NCI-H226 (cell line): ENCODE measurements at places on chromosomes 1 and 21.

- DNase-seq: no peak
These were observed 412.3 kb upstream of the ESRRG start for GRCh38 chr1:217135569-217135915.

GRCh38 chr1:212819726-212820125 is 27.7 kb downstream of the SPATA45 start:
- DNase-seq: no peak

GRCh38 chr1:32881871-32882850 is 4.1 kb upstream of the HPCA start:
- no peak for DNase-seq

- peak; percentile 32 for DNase-seq
These were observed 2.0 kb upstream of the OR2AK2 start for GRCh38 chr1:247962911-247963588.

DNA sequence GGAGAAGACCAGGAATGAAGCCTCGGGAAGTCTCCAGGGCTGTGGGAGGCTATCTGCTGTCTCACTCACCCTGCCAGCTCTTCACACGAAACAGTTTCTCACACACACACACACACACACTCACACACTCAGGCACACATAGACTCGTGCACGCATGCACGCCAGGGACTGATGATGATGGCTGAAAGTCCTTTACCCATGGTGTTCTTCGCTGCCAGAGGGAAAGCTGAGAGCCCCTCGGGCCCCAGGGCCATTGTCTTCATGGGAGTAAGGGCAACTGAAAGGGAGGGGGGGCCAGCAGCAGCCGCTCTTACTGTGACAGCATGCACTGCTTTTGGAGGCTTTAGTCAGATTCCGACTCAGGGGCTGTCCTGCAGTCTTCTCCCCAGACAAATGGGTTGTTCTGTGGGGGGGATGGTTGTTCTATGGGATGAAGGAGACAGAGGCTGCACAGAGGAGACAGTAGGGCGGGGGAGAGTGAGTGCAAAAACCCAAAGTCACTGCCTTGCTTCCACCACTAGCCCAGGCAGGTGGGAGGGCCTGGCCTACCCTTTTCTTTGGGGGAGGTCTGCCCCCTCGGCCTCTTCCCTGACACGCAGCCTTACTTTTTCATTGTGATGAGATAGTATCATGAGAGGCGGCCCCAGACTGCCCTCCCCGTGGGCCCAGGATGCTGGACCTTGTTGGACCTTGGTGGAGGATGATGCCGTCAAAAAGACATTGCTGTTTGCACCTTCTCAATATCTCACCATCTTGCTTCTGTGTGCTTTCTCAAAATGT is 29.0 kb downstream of the STUM start:
- no peak for DNase-seq

DNA sequence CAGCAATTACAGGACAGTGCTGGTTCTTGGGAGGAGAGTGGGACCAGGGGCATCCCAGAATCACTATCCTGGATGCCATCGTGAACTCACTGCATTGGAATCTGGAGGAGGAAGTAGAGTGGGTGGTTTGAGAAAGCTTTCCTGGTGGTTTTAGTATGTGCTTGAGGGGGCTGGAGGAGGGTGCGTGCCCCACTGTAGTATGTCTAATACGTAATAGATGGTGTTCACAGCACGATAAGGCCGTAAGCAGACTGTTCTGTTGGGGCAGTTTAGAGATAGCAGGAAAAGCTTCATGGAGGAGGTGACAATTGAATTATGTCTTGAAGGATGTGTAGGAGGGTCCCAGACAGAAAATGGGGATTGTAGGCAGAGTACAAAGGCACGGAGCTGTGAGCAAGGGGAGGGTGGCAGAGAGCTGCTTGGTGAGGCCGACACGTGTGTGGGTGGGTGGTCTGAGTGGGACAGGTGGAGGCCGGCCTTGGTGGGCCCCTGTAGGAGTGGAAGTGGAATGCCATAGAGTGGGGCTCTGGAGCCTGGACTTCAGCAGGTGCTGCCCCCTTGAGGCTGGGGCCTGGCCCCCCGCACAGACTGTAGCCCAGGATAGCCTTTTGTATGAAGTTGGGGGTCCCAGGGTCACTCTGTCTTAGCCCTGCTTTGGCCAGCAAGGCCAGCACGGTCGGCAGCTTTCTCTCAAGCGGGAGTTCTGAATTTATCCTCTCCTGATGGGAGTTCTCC is 37.0 kb downstream of the IL6R start:
- DNase-seq: peak; percentile 91

GRCh38 chr21:39397646-39398385 is 47.8 kb downstream of the LCA5L start:
- DNase-seq: no peak

DNA sequence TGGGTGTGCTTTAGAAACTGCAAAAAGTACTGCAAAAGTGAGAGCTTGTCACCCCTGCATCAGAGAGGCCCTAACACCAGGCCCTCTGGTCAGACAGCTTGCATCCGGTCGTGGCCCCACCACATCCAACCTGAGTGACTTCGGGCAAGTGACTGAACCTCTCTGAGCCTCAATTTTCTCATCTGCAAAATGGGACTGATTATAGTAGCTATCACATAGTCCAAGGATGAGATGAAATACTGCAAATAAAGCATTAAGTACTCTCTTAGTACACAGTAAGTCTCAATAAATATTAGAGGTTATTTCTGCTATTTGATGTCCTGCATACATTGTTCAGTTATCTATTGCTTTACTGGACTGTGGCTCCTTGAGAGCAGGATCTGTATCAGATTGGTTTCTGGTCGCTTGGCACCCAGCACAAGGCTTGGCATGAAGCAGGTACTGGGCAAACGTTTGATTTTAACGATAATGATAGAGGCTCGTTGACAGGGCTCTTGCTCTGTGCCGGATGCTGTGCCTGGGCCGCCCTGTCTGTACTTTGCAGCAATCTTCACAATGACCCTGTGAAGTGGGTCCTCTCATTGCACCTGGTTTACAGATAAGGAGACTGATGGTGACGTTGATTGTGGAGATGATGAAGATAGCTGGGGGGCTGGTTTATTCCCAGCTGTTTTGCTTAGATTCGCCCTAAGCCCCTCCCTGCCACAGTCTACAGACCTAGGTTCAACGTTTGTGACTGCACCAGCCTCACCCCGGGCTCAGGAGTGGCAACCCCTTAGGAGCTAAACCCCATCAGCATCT is 43.6 kb downstream of the RAP1GAP start:
- no peak for DNase-seq

DNA sequence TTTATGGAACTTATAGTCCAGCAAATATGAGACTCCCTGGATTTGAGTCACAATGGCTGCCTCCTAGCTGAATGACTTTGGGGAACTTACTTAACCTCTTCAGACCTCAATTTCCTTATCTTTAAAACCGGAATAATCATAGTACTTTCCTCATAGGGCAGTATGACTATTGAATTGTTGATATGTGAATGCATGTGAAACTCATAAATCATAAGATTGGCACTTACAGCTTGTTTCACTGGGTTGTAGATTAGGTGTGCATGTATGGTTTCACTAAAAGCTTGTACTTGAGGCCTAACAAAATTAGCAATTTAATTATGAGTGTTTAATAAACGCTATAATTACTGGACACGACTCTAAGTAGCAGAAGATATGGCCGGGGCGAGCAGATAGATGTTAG is 72.5 kb downstream of the ST6GALNAC5 start:
- DNase-seq: no peak

DNA sequence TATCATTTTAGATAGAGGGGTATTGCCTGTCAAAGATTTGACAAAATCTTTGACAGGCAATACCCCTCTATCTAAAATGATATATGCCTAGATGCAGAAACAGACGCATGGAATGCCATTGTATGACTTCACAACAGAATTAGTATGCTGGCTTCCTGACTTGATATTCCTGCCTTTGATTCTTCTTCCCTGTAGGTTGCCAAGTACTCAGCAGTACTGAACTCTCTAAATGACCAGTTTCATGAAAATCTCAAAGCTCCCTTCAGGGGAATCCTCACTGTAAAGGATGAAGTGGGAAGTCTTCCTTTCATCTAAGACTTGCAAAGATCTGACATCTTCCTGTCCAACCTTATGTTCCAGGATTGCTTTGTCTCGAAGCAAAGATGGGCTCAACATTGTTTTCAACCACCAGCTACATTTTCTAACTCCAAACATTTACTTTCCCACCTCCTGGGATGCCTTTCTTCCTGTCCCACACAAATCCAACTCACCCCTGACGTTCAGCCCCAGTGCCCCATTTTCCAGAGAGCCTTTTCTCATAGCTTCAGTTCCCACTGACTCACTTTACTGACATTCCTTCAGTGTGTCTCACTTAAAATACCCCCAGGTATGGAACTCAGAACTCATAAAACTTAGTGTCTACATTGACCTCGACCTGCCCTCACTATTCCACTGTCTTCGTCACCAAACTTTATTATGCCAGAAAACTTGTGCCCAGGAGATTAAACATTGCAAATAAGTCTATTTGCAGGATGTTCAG is 67.3 kb upstream of the KCNJ6 start:
- no peak for DNase-seq

DNA sequence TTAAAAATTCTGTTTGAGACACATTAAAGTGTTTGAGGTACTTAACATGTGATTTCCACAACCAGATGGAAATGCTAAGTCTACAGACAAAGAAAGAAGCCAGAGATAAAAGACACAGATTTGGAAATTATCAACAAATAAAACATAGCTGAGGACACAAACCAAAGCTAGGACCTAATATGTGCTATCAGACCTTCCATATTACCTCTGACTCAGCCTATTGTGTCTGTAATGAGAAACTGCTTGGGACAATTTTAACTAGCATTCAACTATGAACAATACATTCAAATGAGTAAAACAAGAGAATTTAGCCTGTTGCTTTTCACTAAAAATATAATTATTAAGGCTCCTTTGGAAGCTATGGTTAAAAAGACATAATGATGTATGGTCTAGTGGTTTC is 54.6 kb downstream of the WNT2B start:
- DNase-seq: no peak

DNA sequence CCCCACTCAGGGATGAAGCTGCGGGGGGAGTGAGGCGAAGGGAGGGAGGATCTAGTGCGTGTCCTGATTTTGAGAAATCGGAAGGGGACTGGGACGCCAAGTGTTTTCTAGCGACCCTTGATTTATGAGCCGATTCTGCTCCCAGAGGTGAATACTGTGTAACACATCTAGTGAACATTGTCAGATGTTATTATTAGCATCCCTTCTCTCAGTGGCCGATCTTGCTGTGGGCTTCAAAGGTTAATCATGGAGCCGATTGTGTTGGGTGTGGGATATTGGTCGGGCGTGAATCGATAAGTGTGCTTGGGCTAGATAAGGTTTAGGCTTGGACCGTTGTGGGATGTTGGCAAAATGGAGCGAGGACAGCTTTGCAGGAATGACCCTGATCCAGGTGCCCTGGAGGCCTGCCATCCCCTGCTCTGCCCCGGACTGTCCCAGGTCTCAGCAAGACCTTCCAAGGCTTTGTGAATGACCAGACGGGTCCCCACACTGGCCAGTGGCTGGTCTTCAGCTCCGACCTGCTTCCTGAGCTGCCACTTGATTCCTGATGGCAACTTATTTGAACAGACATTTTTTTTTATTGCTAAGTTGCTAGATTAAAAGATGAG is 2.2 kb downstream of the AJAP1 start:
- DNase-seq: no peak

GRCh38 chr1:10852998-10853520 is 56.6 kb upstream of the CASZ1 start:
- no peak for DNase-seq

DNA sequence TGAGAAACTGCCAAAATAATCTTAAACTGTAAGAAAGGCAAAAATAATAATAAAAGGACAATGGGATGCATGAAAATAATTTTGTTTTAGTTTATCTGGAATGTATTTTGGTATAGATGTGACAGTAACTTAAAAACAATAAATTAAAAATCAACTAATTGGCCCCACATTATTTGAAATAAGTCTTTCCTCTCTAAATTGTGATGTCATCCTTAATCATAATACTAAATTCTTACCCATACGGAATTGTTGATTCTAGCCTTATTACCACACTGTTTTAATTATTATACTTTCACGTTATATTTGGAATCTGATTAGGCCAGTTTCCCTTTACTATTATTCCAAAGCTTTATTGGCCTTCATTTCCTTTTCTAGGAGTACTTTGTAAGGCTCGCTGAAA is 7.7 kb downstream of the DESI2 start:
- no peak for DNase-seq

GRCh38 chr1:23664837-23665795 is 26.5 kb upstream of the RPL11 start:
- no peak for DNase-seq
